ENCODE measurements at places on chromosomes 4 and X.

- no peak for DNase-seq
Measured at GRCh38 chrX:108417257-108417656, 21.0 kb downstream of the COL4A6 start.

DNA sequence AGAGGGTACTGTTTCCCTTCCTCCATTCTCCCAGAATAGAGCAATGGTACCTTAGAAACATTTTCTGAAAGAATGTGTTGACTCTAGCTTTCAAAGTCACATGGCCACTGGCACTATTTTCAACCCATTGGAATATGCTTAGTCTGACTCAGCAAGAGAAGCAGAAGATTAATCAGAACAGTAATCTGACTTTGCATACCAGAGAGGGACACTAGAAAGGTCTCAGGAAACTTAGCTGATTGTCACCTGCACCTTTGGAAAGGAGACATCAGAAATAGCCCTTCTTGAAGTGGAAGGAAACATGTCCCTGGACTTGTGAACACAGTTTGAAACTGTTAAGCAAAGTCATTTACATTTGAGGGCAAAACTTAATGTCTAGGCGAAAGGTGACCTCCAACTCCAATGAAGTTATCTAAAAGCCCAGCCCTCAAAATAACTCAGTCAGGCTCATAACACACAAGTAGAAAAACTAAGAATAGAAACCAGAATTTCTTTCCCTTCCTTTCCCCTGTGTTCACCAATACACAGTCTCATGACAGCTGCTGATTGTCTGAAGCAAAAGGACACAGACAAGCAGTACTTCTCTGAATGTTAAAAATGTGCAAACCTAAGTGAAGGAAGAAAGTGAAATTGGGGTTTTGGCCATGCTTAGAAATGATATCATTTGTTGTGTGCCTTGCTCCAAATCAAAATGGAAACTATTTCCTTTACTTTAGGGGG lies 270.8 kb downstream of the GRIA3 start:
- no peak for DNase-seq

GRCh38 chr4:25533256-25533655 lies 122.4 kb upstream of the SLC34A2 start:
- DNase-seq: no peak

GRCh38 chrX:118116713-118117550 lies at the start of gene KLHL13:
Gene KLHL13, minus strand, starts transcription at chrX:118116810. Its CDS starts 88,337 bp downstream, at chrX:118028473.
- DNase-seq: no peak

GRCh38 chr4:73431813-73432168 lies 4.2 kb upstream of the AFP start:
- no peak for DNase-seq

GRCh38 chr4:78569306-78569821 lies 17.8 kb downstream of the ANXA3 start:
- no peak for DNase-seq

DNA sequence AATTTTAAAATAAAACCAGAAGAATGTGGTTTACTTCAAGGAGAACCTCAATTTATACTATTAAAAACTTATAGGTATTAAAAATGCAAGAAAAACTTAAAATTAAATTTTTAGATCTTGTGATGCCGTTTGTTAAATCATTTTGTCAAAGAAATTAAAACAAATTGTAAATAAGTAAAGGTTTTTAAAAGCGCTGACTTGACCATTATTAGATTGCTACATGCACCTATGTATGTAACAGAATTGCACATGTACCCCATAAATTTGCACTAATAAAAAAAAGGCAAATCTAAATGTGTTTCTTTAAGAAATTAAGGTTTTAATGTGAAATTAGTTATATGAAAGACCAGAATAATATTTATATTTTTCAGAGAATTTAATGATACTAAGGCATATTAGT lies 156.1 kb downstream of the LARP7 start:
- DNase-seq: no peak

DNA sequence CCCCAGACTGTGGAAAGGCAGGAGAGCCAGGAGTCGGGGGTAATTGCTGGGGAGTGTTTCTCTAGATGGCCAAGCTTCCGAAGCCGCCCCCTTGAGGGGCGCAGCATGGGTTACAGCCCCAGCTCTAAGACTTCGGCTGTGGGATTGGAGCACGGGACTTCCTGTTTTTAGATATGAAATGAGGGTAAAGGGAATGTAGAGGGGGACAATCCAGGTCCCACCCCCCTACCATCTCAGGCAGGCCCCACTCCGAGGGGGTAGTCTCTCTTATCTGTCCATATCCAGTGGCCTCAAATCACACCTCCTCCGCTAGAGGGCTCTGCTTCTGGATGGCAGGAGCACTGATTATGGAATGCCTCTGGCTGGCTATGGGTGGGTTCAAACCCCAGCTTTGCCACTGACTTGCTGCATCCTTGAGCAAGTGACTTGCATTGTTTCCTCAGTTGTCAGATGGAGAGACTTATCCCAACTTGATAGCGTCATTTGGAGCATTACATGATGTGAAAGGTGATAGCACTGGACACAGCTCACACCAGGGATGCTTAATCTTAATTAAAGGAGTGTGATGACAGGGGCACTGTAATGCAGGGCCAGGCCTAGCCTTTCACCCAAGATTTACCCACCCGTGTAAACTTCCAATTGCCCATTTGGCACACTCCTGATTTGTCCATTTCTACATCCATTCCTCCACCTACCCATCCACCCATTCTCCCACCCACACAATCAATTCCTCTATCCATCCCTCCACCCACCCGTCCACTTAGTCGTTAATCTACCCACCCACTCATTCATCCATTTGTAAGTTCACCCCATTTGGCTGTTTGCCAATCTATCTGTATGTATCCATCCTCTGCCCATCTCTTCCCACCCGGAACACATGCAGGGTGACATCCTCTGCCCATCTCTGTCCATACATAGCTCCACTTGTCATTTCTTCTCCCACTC lies 848 bp upstream of the KCND1 start:
- DNase-seq: no peak

- DNase-seq: no peak
Measured at GRCh38 chr4:184906480-184907097, 80.8 kb upstream of the ACSL1 start.

- no peak for DNase-seq
Measured at GRCh38 chr4:112910109-112910736, 139.2 kb upstream of the ANK2 start.

GRCh38 chrX:136933611-136934145 lies 53.2 kb upstream of the RBMX start:
- DNase-seq: no peak

DNA sequence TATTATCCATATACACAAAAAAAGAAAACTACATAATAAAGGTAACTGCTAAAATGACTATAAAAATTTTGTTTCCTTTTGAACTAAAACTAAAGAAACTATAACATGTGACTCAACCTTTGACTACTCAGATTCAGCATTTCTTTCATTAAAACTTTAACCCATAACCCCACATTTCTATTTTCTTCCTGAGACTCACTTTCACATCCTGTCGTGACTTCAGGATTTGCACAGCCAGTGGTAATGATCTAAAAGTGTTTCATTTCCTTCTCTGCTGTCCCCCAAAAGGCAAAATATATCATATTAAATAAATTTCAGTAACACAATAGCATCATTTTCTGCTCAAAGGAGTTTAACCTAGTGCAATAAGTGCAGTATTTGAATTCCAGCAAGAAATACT lies 1022.4 kb upstream of the DIAPH2 start:
- no peak for DNase-seq

GRCh38 chrX:46575586-46575985 lies 2.0 kb downstream of the CHST7 start:
- DNase-seq: no peak

DNA sequence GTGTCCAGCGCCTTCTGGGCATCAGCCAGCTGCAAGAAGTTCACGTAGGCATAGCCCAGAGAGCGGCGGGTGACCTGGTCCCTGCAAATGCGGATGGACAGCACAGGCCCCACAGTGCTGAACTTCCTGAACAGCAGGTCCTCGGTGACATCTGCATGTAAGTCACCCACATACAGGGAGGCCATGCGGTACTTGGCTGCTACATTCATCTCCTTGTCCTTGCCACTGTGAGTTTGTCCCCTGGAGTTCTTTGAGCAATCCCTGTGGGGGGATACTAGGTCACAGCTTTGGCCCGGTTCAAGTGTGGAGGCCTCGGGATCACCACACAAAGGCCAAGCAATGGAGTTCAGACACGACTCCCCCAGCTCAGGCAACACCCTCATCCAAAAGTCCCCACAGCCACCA lies 776 bp downstream of the PABPC4L start:
- DNase-seq: no peak

DNA sequence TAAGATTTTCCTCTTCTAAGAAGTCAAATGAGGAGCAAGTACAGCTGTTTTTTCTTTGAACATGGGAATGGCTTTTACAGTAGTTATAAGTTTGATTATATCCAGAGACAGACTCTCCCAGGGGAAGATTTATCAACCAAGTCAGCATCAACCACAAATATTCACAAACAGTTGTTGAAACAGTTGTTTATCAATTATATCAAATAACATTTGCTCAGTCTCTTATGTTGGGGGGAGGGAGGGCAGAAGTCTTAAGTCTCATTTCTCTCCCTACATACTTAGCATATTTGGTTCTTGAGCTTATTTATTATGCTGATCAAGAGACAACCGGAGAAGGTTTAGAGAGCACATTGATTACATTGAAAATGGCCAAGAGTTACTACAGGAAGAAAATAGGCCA lies 110.1 kb downstream of the FBXO8 start:
- DNase-seq: no peak

All from activated CD8-positive, alpha-beta memory T cell treated with anti-CD3 and anti-CD28 coated beads for 1 hour (primary cell).